ENCODE measurements at places on chromosomes 5 and 9.

GRCh38 chr5:91065496-91065895, 317.6 kb downstream of the ARRDC3 start:
- no peak for DNase-seq

DNA sequence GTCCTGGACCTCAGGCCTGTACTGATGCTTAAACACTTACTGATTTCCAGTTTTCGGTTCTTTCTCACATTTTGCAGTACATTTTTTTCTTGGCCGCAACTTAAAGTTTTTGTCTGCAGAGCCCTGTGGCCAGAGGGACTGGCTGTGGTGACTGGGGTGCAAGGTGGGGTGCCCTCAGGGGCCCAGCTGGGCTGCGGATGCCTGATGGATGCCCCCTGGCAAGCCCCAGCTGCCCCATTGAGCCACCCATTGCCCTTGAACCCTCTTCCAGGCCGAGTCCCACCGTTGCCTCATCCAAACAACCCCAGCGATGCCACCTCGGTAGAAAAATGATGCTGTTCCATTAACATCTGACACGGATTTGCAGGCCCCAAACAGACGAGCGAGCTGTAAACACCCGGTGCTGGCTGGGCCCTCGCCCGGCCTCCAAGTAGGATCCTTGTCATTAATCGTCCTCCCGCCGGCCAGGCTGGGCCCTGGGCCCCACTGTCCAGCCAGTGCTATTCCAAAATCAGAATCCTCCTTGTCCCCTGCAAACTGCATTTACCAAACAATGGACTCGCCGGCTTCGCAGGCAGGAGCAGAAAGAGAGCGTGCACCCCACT, 107.9 kb downstream of the PHF2 start:
- no peak for DNase-seq

- no peak for DNase-seq
Measured at GRCh38 chr9:113953531-113953930, 77.4 kb downstream of the ZNF618 start.

DNA sequence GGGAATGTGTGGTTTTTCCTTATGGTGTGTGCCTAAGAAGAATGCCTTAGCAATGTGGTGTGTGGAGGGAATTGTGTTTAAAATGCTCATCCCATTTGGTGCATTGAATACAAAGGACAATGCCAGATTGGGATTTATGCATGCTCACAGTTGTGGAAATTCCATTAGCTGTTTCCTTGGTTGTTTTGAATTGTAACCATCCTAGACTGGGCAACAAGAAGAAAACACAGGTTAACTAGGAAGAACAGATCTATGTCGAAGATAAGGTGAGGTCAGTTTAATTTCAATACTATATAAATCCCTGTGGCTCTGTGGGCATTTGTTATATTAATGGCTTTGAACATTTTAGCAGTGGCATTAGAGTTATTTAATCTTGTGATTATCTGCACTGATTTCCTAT, 266.8 kb downstream of the MAT2B start:
- no peak for DNase-seq

DNA sequence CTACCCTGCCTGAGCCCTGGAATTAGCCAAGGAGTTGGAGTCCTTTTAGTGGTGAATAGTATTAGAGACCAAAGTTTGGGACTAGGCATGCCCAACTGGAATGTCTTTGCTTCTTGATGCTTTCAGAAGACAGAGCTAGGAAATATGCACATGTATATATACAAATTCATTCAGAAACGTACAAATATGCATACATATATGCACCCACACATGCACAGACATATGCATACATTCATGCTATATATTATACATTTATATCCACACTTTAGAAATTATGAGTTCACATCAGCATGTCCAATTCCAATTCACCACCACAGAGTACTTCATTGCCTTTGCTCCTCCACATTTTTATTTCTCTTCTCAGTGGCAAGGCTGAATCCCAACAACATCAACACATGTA, 398.3 kb upstream of the MPDZ start:
- no peak for DNase-seq

DNA sequence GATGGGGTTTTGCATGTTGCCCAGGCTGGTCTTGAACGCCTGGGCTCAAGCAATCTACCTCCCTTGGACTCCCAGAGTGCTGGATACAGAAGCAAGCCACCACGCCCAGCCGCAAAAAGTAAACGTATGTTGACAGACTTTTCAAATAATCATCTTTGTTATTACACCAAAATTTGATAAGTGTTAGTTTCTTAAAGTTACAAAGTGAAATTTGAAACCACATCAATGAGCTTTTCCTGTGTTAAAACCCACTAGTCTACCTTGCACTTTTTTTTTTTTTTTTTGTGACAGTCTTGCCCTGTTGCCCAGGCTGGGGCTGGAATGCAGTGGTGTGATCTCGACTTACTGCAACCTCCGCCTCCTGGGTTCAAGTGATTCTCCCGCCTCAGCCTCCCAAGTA, 29.9 kb downstream of the SPACA9 start:
- peak; percentile 5 for DNase-seq

GRCh38 chr5:1763548-1763911, 36.1 kb downstream of the MRPL36 start:
- peak; percentile 21 for DNase-seq

DNA sequence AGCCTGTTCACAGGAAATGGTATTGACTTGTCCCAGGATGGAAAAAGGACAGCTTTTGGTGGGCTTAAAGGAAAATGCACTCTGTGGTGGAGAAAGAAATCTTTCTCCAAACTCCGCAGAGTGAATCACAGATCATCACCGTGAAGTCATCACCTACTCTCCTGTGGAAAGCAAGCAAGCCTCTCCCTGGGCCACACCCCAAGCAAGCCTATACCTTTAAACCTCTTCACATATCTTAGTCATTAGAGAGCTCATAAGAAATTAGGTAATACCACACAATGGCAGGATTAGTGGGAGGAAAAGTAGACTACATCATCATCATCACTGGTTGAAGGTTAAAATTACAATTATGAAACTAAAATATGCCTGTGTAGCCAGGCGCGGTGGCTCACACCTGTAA, 23.2 kb downstream of the TLE1 start:
- DNase-seq, result no peak

DNA sequence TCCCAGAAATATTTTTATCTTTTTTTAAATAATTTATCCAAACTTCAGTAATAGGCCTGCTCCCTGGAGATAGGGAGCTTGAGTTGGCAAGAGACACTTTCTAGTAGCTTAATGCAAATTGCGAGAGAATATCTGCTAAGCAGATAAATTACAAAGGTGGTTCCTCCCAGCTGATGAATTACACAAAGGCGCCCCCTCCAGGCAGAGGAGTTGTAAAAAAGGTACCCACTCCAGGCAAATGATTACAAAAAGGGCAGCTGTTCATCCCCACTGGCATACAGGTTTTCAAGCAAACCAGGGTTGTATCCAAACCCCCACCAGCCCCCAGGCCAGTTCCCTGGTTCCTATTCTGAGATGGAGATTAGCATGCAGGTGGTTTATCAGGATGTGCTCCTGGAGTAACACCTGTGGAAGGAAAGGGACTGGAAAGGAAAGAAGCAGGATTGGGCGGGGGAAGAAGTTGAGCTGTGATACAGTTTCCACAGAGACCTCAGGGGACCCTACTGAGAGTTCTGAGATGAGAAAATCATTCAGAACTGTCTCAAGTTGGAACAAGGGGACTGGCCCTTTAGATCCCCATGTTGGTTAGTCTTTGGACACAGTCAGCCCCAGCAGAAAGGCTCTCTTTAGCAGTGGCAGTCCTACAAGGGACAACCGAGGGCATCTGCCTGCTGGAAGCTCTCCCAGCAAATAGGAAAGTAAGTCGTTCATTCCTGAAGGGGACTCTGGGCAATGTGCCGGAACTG, 25.5 kb downstream of the ESM1 start:
- no peak for DNase-seq

- no peak for DNase-seq
Measured at GRCh38 chr9:15220658-15221318, 86.2 kb downstream of the TTC39B start.

GRCh38 chr5:174376056-174376455, 330.6 kb downstream of the NSG2 start:
- no peak for DNase-seq

DNA sequence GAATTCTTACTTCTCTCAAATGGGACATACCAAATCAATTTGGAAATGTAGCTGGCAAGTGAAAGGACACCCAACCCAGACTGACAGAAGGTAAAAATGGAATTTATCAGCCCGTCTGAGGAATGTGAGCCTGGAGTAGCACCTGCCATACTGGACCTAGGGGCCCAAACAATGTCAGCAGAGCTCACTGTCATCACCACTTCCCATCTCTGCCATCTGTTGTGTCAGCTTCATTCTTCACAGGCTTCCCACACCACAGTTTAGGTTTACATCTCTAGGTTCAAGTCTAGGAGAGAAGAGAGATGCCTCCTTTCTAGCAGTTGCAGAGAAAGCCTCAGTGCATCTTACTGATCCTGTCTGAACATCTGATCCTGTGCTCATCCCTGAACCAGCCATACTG, 222.4 kb downstream of the DOCK8 start:
- no peak for DNase-seq

DNA sequence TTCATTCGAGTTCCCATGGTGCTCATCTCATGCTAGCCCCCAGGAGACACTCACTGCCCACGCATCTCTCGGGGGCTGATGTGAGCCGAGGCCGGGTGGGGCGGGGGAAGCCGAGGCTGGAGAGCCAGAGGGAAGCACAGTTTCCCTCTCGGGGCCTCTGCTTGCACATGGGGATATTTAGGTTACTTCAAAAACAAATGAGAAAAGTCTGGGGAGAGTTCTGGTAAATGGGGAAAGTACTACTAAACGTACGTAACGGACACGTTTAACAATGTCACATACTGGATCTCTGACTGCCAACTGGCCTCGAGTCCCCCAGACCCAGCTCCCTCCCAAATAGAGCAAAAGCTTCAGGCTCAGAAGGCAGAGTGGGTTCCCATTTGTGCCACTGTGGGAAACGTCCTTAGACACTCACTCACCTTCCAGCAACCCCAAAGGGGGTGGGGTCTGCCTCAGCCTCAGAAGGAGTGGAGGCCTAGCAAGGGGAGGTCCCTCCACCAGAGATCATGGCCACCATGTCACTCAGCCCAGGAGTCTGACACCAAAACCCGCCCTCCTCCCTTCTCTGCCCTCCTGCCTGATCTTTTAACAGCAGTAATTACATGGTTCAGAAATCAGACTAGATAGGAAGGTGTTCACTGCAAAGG, 33.8 kb upstream of the NTNG2 start:
- no peak for DNase-seq

DNA sequence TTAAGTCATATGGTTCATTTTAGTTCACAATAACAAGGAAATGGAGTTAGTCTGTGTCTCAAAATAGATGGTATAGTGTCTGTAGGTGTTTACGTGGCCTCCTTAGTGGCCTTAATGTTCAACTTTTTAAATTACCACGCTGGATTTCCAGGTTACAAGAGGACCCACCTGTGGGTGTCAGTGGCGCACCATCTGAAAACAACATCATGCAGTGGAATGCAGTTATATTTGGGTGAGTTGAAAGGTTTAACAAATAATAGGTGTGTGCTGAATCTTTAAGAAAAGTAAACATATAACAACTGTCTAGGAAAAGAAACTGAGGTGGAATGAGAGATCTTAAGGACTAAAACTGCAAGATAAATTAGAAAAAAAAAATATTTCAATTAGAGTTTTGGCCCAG, 2.9 kb downstream of the UBE2B start:
- no peak for DNase-seq

DNA sequence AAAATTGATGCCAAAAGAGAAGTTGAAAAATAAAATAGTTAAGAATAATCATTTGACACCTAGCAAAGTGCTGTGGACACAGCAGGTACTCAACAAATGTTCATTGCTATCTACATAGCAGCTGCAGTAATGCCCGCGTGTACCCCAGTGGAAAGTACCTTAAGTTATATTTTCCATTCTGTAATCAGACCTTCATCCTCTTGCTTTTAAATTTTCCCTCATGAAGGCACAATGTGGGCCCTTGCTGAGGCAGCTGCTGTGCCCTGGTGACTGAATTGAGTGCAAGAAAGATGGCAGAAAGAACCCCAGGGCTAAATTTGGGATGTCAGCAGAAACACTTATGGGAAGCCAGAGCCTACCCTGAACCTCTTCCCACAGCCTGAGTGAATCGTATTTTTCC, 65.9 kb downstream of the CYFIP2 start:
- DNase-seq, result no peak

- DNase-seq, result no peak
Measured at GRCh38 chr5:77066184-77066583, 20.9 kb downstream of the ZBED3 start.

DNA sequence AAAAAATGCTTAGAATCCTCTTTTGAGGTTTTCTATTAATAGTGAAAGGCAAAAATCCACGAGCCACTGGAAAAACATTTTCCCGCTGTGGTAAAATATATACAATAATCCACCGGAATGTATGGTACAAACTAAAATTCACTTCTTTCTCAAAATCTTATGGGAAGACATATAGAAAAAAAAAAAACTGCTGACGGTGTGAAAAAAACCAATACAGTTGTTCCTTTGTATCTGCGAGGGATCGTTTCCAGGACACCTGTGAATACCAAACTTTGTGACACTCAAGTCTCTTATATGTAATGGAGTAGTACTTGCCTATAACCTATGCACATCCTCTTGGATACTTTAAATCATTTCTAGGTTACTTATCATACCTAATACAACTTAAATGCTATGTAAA, 13.3 kb downstream of the DIRAS2 start:
- no peak for DNase-seq

DNA sequence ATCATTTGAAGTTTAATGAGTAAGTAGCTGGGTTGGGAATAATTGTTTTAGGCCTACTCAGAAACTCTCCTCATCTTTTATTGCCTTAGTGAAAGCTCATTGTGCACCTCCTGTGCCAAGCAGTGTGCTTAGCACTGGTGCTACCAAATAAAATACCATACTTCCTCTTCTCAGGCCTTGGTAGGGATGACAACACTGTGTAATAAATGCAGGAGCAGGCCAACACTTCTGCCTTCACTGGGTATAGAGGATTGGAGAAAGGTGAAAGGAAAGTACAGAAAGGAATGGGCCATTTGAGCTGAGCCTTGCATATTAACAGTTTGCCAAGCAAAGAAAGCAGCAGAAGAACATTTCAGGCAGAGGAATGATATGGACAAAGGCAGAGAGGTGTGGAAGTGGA, 285.7 kb downstream of the NR3C1 start:
- DNase-seq, result no peak

- no peak for DNase-seq
Measured at GRCh38 chr9:108874058-108874788, 12.2 kb downstream of the ACTL7A start.

DNA sequence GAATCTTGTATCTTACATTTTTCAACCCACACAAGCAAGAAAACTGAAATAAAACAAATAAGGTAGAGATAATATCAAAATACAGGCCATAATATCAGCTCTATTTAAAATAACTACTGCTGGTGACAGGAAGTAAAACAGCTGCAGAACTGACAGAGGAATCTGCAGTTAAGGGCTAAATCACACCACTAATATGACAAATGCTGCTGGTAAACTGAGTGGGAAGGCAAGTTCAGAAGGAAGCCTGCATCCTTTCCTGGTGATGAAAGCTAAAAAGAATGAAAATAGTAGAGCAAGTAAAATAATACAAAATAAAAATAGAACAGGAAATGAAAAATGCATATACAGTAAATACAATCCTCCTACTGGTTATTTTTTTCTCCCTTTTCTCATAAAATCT, 1293.7 kb upstream of the C9orf72 start:
- no peak for DNase-seq
